Activated T-cell treated with anti-CD3 and anti-CD28 coated beads, Interleukin-2, amount 50 U/mL, for 48 hours (primary cell): ENCODE measurements at places on chromosomes 6 and 20.

- DNase-seq, result no peak
These were observed 23.3 kb downstream of the NAPB start for GRCh38 chr20:23397961-23398360.

GRCh38 chr6:44154067-44154466, 4.6 kb upstream of the CAPN11 start:
- no peak for DNase-seq

DNA sequence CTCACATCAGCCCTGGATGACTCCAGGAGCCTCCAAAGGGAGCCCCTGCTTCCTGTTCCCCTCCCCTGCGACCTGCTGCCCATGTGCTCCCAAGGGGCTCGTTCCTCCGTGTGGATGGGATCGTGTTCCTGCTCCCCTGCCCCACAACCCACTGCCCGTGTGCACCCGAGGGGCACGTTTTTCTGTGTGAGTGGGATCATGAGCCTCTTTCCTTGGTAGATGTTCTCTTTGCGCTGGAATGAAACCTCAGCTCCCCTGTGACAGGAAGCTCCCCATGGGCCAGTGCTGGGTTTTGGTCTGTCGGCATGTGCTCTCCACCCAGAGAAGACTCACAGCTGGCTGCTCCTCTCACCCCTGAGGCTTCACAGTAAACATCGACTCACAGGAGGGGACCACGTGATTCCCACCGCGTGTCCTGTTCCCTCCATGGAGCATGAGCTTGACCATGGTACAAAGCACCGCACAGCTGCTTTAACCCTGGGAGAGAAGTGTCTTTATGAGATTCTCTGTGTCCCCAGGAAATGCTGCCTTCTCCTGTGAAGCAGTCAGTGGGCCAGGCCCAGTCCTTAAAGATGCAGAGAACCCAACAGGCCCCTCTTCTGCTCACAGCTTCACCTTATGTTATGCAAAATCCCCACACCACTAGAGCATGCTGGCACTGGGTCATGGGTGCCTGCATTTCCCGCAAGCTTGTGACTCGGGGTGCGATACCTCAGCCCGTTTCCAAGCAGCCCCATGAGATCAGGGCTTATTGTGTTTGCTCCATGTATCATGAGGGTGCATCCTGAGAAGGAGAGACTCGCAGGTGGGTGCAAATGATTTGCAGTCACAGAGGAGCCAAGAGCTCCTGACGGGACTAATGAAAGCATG, 215.1 kb downstream of the ERMARD start:
- DNase-seq, result no peak

DNA sequence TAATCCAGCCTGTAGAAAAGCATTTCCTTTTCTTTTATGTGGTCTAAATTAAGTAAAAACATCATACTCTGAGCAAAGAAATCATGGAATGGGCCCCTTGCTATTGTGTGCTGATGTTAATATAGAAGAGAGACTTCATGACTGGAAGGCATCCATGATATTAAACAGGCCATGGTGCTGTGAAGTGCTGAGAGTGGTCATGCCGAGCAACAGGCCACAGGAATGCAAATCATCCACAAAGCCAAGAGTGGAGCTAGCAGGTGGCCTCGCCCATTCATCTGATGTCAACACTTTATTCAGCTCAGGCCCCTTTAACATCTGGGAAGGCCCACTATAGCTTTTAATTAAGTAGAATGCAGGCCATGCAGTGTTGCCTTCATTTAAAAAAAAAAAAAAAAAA, 115.2 kb upstream of the HMGCLL1 start:
- DNase-seq, result no peak

DNA sequence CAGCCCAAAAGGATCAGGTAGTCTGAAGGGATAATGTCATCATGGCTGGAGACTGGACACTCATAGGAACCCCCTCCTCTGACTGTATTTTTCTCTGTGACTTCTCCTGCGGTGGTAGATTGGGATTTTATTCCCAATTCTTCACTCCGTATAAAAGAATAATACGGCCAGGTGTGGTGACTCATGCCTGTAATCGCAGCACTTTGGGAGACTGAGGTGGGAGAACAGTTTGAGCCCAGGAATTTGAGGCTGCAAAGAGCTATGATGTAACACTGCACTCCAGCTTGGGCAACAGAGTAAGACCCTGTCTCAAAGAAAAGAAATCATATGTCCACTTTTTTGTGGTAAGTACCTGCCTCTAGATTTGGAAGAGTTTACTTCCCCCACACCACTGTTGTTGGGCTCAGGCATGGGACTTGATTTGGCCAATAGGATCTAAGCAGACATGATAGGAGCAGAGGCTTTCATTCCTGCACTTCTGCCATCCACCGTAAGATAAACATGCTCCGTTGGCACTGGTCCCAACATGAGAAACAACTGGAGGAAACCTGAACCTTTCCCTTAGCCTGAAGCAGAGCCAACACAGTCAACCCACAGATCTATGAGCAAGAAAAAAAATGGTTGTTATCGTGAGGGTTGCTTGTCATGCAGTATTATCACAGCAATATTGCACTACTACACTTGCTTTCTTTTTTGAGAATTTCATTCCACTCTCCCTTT, 82.0 kb downstream of the JPH2 start:
- no peak for DNase-seq

- peak; percentile 55 for DNase-seq
These were observed 14.4 kb upstream of the HLA-DQA1 start for GRCh38 chr6:32622545-32623401.
